WTC11 (cell line): ENCODE measurements at places on chromosomes 6 and 20.

DNA sequence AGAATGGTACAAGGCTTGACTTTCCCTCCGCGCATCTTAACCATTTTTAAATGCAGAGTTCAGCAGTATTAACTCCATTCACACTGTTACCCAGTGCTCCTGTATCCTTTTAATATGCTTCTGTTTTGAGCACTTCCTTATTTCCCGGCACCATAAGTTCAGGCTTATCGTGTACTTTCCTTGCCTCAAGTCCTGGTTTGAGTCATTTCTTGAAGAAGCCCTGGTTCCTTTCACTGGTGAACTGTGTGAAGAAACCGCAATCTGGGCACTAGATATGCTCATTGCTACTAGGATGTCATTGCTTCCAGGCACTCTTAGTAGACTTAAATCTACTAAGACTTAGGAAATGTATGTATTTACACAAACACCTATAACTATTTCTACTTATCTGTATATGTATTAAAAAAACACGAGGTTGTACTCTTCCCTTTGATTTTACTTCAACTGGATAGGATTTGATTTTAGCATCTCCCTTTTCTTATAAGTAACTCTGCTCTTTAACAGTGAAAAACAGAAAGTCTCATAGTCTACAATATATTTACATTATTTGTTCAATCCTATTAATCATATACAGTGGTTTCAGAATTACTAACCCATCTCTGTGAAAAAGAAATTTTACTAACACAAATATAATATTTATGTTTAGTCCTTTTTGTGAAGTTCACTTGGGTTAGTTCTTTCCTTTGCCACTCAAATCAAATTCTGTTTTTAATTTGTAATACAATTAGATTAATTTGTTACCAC lies 135.5 kb downstream of the CDKAL1 start:
- no peak for DNase-seq

DNA sequence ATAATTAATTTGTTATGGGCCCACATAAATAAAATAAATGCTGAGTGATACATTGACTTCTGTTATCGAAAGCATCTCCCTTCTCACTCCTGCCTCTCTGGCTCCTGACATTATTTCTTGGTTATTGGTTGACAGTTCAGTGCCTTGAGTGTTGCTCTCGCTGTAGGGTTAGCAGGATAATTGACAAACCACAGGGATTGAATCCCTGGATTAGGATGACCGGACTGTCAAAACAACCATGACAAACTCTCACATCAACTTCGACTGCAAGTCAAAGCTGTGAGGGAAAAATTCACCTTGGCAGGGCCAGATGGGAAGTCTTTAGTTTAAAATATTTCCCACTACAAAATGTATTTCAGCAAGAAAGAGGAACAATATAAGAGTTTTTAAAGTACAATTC lies 245.4 kb upstream of the TFAP2D start:
- DNase-seq, result no peak

DNA sequence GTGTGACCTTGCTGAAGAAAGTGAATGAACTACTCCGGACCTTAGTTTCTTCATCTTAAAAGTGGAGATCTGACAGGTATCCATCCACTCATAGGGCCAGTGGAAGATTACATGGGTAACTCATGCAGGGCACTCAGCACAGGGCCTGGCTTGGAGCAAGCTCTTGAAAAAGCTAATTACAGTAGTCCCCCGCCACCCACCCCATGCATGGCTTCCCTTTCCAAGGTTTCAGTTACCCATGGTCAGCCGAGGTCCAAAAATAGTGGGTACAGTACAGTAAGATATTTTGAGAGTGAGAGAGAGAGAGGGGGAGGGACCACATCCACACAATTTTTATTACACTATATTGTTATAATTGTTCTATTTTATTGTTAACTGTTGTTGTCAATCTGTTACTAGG lies 7.1 kb upstream of the PMEPA1 start:
- no peak for DNase-seq

DNA sequence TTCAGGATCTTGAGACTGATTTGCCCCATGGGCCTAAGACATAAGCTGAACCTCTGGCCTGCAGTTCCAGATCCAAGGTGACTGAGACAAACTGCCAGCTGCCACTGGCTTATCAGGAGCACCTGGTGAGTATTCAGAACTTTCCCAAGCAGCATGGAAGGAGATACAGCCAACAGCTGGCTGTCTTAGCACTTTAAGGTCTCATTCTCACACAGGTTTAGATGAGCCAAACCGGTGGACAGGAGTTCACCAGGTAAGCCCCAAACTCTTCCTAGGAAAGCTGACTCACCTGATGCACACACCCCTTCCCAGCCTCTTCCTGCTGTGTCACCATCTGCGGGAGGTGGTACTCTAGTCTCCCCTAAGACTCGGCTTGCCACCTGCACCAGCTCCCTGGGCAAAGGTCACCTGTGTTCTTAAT lies at the start of gene BANF2:
BANF2 (plus strand) TSS at position 36 of the 421 bp plus-strand sequence. CDS start 25,060 bp downstream, outside the sequence.
- DNase-seq, result no peak

DNA sequence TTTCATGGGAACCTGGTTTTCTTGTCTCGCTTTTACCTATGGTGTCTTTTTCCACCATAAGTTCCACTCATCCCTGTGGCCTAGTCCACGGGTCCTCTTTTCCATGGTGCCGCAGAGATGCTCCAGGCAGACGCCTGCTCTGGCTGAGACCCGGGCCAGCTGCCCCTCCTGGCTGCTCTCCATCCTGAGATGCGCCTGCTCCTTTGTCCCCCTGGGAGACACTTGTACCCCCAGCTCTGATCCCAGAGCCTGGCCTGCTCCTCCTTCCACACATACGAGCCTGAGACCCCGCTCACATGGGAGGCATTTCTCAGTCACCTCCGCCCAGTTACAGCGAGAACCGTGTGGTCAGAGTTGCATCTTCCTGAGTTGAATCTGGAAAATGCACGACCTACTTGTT lies 29.6 kb downstream of the RNASET2 start:
- DNase-seq, result no peak
